ENCODE measurements at places on chromosomes 11 and 22. TPM values are rescaled to one million over a fixed set of nuclear protein-coding genes. Genes with fewer than 3 reads are reported as not detected.

Gene MRGPRX2
- not detected for total RNA-seq

Gene DUSP18
- total RNA-seq = 6.3 TPM

DNA sequence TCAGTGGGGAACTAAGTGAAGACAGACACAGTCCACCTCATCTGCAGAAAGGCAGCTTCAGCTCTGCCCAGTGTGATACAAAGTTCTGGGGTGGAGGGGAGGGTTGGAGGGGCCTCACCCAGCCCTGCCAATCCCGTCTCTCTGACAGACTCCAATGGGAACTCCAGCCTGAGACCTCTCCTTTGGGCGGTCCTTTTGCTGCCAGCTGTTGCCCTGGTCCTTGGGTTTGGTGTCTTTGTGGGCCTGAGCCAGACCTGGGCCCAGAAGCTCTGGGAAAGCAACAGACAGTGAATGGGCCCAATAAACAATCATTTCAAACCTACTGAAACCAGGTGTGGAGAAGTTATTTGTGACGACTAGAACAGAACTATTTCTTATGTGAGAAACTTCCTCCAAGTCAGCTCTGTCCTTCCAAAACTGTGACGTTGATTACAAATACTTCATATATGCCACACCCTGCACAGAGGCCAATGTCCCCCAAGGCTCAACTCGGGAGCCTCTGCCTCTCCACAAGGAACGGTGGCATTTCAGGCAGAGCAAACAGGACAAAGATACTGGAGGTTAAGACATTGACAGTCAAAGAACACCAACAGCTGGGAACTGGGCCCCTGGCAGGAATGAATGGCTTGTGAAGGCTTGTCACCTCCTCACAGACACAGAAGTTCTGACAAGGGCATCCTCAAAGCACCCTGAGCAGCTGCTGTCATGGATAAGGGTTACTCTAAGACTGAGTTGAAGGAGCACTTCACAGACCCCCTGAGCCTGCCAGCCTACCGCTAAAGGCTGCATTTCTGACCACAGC lies 8.2 kb downstream of the ZP1 start:
- no peak for DNase-seq

- peak; percentile 44 for DNase-seq
Observed at GRCh38 chr11:65504674-65505465, 6.0 kb downstream of the MALAT1 start.

DNA sequence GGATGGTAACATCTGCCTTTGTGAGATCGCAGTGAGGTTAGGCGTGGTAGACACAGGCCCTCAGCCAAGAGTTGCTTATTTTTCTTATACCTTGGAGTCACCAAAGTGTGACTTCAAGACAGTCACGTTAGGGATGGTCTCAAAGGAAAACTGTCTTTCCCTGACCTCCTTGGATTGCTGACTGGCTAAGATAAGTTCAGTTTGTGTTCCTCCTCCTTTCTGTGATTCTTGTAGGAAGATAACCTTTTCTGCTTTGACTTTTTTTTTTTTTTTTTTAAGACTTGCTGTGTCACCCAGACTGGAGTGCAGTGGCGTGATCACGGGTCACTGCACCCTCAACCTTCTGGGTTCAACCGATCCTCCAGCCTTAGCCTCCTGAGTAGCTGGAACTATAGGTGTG lies 23.1 kb downstream of the TAB1 start:
- DNase-seq = no peak
